ENCODE measurements at places on chromosomes 1 and 21. TPM values are rescaled to one million over a fixed set of nuclear protein-coding genes. Genes with fewer than 3 reads are reported as not detected.

The TBCE gene
- 29.8 TPM for polyA plus RNA-seq

DNA sequence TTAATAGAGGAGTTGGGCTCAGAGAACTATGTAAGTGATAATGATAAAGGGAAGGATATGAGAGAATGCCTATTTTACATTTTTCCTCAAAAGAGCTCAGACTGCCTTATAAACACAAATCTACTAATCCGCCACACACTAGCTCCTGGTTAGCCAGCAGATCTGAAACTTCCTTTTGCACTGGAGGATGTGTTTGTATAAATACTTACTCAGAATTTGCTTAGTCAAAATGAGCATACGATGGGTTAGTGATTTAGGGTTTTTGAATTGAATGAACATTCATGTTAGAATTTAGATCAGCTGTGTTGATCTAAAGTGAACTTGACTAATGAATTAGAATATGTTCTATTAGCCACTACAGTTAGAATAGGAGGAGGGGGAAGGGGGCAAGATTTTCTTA, 9.1 kb upstream of the IER5 start:
- H3K4me1 ChIP-seq = no peaks in the 10 kb centered on the region
- H3K4me3 ChIP-seq = no peak overlapping the region
- H3K36me3 ChIP-seq = no peaks in the 10 kb centered on the region
- no peak overlapping the region for H3K27ac ChIP-seq

- H3K4me3 ChIP-seq = no peak overlapping the region
- H3K36me3 ChIP-seq = no peaks in the 10 kb centered on the region
- H3K4me1 ChIP-seq = no peaks in the 10 kb centered on the region
- DNase-seq = no peak
Measured at GRCh38 chr1:148363439-148363810, 119.7 kb downstream of the PPIAL4G start.

DNA sequence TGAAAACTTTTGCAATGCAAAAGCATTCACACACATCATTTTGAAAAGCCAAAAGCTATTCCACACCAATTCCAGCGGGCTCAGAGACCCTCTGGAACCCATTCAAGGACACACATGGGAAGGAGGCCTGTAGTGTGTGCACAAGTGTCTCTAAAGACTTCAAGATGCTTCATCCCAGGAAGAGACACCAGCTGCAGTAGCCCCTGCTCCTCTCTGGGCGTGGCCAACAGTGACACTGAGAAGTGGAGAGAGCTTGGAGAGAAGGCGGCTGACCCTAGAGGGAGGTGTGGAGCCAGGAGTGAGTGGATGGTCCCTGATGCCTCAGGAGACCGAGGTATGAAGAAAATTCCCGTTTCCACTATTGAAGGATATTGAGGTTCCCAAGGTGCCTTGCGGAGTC, 14.9 kb upstream of the TNNI1 start:
- H3K4me1 ChIP-seq = peaks cover 6% of the 10 kb centered on the region
- H3K27ac ChIP-seq = no peak overlapping the region
- no peak overlapping the region for H3K4me3 ChIP-seq
- peak; percentile 22 for DNase-seq
- H3K36me3 ChIP-seq = no peaks in the 10 kb centered on the region

Data from testis (tissue), 5 donors.